ENCODE measurements at places on chromosomes 6 and 20. TPM values are rescaled to one million over a fixed set of nuclear protein-coding genes. Genes with fewer than 3 reads are reported as not detected.

Gene MCHR2
- total RNA-seq, result not detected

Gene CALHM5
- total RNA-seq, result not detected

DNA sequence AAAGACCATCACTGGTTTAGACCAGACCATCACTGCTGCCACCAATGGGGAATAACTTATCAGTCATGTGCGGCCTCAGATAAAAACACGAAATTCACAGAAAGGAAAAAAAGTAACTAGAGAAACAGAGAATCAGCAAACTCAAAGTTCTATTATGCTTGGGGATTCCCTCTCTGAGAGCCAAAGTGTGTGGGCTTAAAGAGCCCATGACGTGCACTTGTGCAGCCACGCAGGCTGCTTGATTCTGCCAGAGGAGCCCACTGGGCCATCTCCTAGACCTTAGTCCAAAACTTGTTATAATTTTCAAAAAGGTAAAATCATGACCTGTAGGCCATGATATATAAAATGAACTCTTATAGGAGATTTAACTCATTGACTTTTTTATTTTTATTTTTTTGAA lies 15.2 kb downstream of the RAB44 start:
- DNase-seq, result no peak

DNA sequence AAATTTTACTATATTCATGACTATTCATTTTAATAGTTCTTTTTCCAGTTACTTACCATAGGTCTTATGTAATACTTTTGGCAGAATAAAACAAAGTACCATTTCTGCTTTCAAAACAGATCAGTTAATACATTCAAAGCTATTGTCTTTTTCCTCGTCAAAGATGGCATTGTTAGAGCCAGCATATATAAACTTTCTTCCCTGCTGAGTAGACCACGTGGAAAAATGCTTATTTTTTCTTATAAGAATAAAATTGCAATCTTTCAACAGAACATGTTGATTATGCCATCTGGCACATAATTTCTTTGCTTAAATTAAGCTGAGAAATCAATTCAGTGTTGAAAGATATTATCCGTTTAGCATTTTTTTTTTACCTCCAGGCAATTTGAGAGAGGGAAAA lies 34.9 kb upstream of the EXOC2 start:
- no peak for DNase-seq

GRCh38 chr6:26311012-26311384 lies 54.0 kb upstream of the BTN3A2 start:
- DNase-seq, result no peak

DNA sequence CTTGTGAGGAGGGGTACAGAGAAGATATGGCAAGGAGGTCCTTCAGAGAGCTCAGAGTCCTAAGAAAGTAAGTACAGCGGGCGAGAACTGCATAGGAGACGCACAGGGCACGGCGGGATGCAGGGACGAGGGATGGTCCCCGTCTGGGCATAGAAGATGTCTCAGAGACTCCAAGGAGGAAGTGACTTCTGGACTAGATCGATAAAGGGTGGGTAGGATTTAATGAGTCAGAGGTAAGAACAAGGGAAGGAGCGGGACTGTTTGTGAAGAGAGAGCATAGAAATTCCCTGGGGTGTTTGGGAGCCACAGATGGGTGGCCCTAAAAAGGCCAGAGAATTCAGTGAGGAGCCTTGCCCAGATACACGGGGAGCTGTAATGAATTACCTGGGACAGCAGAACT lies 69.1 kb downstream of the FAM120B start:
- no peak for DNase-seq
